ENCODE measurements at places on chromosomes 1 and 21.

- no peak for DNase-seq
Measured at GRCh38 chr1:95229037-95229436, 5.0 kb upstream of the RWDD3 start.

DNA sequence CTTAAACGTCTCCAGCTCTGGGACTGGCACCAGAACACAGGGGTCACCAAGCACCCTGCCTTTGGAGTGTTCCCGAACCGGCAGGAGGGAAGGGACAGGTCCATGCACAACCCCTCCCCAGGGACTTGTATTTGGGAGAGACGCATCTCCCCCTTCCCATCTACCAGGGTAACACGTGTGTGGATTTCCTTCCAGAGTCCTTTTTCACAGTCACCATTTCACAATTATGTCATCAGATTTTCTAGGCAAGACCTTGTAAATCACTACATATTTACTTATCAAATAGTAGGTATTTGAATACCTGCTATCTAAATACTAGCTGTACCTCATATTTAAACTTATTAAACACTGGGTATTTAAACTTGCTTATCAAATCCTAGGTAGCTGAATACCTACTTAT, 57.4 kb upstream of the AJAP1 start:
- no peak for DNase-seq

GRCh38 chr21:45393833-45394638, 10.9 kb upstream of the COL18A1 start:
- DNase-seq: no peak

DNA sequence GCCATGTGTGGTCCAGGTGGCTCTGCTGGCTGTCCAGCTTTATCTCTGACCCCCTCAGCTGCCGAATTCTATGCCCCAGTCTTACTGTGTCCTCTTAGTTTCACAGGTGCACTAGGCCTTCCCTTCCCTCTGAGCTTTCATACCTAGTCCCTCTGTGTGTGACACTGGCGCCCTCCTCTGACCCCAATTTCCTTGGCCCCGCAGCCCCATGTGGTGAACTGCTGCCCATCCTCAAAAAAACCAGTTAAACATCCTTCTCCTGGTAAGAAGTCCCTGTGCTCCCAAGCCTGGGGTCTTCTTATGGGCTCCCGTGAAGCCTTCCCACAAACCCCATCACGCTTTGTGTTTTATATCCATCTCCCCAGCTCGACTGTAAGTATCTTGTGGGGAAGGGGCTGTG, 93.9 kb upstream of the TSPAN2 start:
- DNase-seq: no peak

GRCh38 chr1:205449750-205450443, 5.9 kb downstream of the BLACAT1 start:
- no peak for DNase-seq
